ENCODE measurements at places on chromosomes 7 and 10.
A peak's percentile ranks its signal among the peaks of the same experiment; 100 is the strongest.

DNA sequence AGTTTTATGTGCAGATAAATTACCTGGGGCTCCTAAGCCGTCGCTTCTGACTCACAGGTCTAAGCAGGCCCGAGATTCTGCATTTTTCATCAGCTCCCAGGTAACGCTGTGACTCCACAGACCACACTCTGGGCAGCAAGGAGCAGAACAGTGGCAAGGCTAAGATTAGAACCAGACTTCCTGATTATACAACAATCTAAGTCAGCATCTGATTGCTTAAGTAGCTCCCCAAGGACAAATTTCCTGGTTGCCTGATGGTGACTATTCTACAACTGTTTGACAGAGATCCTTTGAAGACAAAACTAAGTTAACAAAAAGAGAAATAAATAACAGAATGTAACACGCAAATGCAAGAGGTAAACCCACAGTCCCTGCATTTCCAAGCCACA is 69.0 kb downstream of the CREB3L2 start:
- no peak for DNase-seq

- DNase-seq: no peak
Observed at GRCh38 chr10:57948796-57949195, 318.9 kb downstream of the IPMK start.

DNA sequence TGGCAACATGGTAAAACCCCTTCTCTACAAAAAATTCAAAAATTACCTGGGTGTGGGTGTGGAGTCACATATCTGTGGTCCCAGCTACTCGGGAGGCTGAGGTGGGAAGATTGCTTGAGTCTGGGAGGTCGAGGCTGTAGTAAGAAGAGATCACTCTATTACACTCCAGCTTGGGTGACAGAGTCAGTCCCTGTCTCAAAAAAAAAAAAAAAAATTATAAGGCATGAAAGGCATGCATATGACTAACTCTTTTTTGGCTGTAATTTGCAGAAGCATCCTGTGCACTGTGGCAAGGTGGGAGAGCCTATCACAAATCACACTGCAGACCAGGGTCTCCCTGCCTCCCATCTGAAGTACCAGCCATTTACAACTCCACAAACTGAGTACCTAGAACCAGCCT is 14.1 kb upstream of the MYPN start:
- no peak for DNase-seq

- DNase-seq: no peak
Observed at GRCh38 chr7:95411666-95412065, 15.5 kb upstream of the PON3 start.

DNA sequence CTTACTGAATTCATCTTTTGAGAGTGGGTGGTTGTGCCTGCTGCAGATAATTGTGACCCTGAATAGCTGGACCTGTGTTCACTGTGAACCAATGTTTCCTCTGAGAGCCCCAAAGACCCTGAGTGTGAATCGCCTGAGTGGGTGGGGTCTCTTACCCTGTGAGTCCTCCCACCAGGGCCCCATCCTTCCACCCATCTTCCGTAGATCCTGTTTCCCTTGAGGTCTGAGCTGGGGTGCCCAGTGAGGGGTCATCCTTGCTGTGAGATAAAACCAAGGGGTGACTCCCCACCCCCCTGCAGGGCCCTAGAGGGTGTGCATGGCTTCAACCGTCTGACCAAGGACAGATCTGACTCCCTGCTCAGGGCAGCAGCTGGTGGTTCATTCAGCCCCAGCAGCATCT is 78.0 kb upstream of the ZNF479 start:
- no peak for DNase-seq

GRCh38 chr7:32896564-32897347 is 5.2 kb upstream of the KBTBD2 start:
- DNase-seq: no peak

- DNase-seq: no peak
Observed at GRCh38 chr7:103447073-103447960, 1.3 kb upstream of the SLC26A5 start.

DNA sequence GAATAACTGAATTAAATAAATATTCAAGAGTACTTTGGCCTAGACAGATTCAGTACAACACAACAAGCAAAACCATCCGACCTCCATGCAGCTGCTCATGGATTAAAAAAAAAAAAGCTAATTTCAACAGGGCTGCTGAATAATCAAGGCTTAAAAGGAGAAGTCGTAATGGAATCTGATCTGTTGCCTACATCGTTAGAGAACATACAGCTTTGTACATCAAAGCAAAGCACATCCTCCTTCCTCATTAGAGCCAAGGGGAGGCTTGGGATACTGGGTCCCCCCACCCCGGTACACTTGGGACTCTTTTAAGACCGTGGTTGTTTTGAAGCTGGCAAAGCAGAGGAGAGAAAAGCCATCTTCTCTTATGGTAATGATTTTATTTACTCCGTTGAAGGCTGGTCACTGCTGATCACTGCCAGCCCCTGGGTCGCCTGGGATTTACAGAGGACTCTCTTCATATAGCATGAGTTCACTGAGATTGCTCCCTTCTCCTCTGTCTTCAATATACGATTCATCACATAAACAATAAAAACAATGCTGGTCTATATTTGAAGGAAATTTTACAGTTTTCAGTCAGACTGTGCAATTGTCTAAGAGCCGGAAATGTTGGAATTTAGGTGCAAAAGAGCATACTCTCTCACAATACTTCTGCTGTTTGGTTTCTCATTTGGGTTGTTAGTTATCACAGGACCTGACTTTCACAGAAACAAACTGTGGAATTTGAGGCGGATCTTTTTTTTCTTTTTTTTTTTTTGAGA is 148.8 kb downstream of the FAM107B start:
- no peak for DNase-seq

DNA sequence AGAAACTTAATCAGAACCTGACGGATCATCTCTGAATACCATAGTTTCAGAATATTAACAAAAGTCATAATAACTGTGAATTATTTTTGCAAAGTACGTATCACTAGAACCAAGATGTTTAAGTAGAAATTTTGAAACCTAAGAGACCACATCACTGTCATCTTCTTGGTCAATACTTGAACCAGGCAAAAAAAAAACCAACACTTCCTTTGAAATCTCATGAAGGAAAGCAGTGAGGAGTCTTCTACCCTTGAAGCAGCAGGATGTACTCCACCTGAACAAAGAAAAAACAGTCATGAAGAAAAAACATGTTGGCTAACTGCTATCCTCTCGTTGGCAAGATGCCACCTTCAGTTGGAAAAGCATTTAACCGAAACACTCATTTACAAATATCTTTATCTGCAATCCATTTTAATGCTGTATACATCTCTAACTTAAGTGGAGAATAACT is 82.4 kb downstream of the SRPK2 start:
- DNase-seq: peak; percentile 21

DNA sequence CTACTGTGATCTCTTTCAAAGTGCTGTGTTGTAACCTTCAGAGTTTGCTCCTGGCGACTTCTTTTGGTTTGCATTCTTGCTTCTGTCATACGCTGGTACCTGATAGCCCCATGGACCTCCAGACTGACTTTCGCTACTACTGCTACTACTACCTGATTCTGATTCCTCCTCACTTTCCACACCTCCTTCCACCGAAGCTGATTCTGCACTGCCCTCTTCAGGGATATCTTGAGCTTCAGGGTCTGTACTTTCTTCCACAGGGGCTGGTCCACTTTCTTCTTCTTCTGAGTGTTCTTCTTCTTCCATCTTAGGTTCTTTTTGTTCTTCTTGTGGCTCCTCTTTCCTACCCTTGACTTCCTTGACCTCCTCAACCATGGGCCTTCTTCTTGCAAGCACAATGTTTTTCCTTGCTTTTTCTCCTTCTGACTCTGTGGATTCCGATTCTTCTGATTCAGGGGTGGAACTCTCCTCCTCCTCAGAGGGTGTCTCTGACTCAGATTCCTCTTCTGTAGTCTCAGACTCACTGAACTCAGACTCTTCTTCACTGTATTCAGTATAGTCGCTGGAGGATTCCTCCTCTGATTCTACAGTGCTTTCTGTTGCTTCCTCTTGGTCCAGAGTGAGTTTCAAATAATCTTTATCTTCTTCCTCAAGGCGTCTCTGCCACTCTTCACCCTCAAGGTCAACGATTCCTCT is 992.2 kb downstream of the PCDH15 start:
- DNase-seq: no peak

- no peak for DNase-seq
Observed at GRCh38 chr7:94433224-94433623, 38.5 kb downstream of the COL1A2 start.
